ENCODE measurements at places on chromosomes 11 and 22.

GRCh38 chr11:69939551-69940245 lies 120.5 kb upstream of the FGF3 start:
- no peak for DNase-seq

GRCh38 chr11:83374311-83374710 lies 88.1 kb upstream of the CCDC90B start:
- DNase-seq: no peak

- no peak for DNase-seq
Observed at GRCh38 chr11:16611401-16611921, 127.0 kb upstream of the C11orf58 start.

DNA sequence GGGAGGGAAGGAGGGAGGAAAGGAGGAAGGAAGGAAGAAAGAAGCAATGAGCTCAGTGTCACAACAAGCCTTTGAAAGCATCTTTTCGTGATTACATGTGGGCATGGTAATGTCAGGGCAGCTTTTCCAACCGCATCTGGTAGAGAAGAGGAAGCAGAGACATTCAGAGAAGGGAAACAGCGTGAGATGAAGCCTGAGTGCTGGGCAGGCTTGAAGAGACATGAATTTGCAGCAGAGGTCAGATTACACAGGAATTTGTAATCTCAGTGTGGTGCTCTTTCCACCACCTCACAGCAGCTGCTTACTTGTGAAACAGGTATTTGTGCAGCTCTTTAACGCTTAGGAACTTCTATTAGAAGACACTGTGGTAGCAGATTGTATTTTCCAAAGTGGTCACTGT lies 289.5 kb upstream of the C11orf87 start:
- DNase-seq: no peak

DNA sequence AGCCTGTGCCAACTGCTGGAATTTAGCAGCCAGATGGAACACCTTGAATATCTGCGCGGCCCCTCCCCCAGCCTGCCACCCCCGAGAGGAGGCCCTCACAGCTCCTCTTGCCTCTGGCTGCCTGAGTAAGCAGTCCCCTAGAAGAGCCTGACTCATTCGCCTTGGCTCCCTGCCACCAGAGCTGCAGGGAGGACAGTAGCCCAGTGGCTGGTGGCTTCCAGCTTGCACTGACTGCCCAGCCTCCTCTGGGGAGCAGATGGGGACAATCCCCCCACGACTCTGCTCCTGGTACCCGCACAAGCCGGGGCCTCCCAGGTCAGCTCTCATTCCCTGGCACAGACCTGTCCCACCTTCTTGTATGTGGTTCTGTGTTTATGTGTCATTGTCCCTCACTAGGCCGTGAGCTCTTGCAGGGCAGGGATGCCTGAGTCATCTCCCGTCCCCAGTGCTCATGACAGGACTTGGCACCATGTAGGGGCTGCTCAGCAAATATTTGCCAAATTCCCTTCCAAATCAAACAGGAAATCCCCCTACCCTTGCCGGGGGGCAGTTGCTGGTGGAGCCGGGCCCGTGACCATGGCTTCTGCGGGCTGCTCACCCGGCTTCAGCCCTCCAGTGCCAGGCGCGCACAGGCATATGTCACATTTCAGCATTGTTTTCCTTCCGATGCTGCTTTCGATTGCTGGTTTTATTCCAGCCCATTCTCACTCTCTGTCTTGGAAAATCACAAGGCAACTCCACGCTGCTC lies 43.6 kb downstream of the CACNG2 start:
- DNase-seq: peak; percentile 94

DNA sequence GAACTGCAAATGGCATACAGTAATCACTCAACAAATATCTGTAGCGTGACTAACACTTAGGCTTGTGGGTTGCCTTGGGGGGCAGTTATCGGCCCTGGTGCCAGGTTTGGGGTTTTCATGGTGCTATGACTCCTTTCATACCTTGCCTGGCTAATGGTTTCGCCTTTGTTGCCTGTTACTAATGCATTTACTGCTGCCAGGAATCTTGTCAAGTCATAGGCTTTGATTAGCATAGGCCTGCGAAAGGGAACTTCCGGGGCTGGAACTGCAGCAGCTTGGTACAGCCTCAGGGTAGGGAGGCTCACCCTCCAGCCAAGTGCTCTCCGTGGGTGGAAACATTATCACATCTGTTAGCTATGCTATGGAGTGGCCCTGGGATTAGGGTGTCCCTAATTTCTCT lies 13.2 kb downstream of the SLC25A18 start:
- peak; percentile 96 for DNase-seq

- DNase-seq: no peak
Observed at GRCh38 chr11:47469361-47470179, 20.6 kb upstream of the RAPSN start.

All from H4 (cell line).